ENCODE measurements at places on chromosomes 11 and 22.

DNA sequence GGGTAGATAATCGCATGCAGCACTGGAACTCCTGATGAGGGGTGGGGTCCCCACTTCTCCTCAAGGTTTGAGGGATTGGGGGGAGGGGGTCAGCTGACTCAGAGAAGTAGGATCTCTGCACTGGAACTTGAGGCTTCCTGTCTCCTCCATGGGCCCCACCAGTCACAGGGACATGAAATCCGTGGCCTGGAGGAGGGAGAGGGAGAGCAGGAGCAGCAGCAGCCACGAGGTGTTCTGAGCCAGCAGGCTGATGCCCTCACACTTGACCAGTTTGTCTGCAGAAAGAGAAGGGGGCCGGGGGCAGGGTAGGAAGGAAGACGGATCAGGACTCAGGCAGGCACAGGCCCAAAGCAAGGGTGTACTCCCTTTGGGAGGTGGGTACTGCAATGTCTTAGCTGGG, 3.7 kb downstream of the THY1 start:
- DNase-seq, result no peak

DNA sequence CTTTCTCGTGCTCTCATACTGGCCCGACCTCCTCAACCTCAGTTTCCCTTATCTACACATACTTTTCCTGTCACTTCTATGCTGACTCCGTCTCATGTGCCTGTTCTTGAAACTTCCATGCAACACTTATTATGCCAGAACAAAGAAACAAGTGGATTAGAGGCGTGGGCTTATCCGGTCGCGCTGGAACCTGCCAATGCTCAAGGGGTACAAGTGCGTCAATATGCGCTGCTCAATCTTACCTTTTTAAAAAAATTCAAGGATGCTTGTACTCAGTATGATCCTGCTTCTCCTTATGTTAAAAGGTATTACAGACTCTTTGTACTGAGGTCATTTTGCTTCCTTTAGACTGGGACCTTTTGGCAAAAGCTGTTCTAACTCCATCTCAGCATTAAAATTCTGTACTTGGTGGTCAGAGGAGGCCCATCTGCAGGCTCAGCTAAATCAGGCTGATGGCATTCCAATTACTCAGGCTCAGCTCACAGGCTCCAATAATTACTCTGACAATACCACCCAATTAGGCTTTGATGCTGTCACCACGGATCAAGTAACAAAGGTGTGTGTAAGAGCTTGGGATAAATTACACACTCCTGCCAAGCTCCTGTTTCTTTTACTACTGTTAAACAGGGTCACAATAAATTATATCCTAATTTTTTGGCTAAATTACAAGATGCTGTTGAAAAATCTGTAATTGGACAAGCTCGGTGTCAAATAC, 26.3 kb upstream of the ALDH3B2 start:
- DNase-seq, result no peak

DNA sequence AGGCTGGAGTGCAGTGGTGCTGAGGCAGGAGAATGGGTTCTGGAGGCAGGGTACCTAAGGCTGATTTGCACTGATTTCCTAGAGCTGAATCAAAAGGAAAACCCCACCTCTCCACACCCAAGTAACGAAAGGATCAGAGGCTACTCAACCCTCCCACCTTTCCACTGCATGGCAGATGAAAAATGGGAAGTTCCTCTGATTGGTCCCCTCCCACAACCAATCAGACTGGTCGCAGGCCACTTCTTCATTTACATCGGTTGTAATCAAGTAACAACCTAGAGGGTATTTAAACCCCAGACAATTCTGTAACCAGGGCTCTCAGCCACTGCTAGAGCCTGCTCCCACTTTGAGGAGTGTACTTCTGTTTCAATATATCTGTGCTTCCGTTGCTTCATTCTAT, 18.6 kb upstream of the PARVB start:
- no peak for DNase-seq

- no peak for DNase-seq
Observed at GRCh38 chr22:37619991-37620390, 11.4 kb downstream of the GGA1 start.

- DNase-seq, result no peak
Observed at GRCh38 chr11:82303671-82304070, 430.0 kb downstream of the FAM181B start.

- no peak for DNase-seq
Observed at GRCh38 chr11:776561-777287, 563 bp downstream of the GATD1 start.

GRCh38 chr11:74519710-74520109, 26.2 kb upstream of the LIPT2 start:
- no peak for DNase-seq

GRCh38 chr11:13884158-13884799, 78.2 kb upstream of the SPON1 start:
- DNase-seq, result no peak

DNA sequence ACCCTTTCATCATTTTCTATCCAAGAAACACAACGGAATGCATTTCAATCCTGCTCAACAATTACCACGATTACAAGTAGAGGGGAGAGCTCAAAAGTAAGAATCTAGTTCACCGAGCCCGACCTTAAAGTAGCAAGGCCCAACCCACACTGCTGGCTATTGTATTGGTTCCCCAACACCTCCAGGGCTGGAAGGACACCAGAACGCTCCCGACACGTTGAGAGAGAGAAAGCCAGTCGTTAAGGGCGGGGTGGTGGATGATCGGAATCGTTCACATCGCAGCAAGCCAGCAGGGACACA, 690 bp downstream of the CKAP5 start:
- no peak for DNase-seq

GRCh38 chr11:111570796-111571195, 30.3 kb downstream of the LAYN start:
- DNase-seq, result no peak

DNA sequence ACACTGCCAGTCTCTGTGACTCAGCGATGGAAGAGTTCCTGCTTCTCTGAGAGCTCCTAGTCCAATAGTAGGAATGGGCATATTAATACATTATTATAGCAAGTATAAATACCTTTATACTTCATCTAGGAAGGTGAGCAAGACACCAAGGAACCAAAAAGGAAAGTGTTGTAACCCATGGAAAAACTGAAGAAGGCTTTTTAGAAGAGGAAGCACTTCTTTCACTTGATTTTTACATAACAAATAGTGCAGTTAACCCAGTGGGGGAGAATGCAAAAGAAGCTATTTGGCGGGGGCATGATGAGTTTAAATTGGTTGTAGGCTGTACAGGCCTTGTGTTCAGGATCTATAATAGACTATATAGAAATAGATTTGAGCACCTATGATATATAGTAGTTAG, 31.2 kb upstream of the C11orf87 start:
- no peak for DNase-seq

GRCh38 chr11:45102810-45103621, 43.4 kb upstream of the PRDM11 start:
- DNase-seq, result peak; percentile 77

DNA sequence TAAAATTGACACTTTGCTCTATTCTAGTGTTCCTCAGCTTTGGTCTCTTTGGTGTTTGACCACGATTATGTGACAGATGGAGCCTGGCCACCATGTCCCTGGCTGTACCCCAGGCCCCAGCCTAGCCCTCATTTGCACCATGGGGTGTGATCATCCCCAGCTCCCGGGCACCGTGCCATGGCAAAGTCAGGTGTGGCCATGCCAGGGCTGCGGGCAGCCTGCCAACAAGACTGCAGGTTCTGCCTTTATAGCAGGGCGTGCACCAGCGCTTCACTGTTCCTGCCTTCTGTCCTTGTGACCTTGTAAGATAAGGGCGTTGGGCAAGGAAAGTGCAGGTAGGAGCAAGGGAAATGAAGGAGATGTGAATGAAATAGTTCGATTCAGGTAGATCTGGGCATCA, 22.4 kb upstream of the APOBEC3A start:
- DNase-seq, result no peak

GRCh38 chr11:12207384-12208150, 97.2 kb downstream of the MICAL2 start:
- DNase-seq, result no peak

DNA sequence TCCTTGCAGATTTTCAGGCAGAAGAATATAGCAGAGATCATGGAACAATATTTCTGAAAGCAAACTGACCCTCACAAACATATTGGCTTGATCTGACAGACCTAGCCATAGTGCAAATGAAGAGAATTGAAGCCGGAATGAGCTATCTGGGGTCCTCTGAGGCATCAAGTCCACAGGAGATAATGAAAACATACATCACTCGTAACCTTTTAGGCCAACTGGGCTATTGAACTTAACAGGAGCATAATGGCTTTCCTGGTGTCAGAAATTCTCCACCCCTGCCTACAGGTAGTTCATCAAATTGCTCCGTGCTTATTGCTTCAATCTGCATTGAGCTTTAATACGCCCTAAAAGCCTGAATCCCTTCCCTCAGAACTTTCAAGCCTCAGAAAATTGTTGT, 1414.6 kb upstream of the TENM4 start:
- no peak for DNase-seq
